ENCODE measurements at places on chromosomes 7 and 10. TPM values are rescaled to one million over a fixed set of nuclear protein-coding genes. Genes with fewer than 3 reads are reported as not detected.
A peak's percentile ranks its signal among the peaks of the same experiment; 100 is the strongest.

DNA sequence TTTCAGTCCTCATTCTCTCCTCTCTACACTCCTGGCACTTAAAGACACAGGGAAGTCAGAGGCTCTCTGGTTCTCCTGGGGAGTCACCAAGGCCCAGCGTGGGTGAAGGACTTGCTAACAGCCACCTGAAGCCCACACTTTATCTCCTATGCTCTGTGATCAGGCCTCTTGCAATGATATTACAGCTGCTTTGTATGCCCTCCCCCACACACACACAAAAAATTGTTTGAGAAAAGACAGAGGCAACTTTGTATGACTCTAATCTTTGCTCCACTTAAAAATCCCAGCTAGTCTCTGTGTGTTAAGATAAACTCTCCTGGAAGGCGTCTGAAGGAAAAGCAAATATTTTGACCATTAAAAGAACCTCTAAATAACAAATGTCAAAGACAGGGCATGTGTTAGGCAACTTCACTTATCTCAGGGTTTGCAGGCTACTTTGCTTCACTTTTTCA lies 507.2 kb downstream of the TNS3 start:
- DNase-seq = no peak

DNA sequence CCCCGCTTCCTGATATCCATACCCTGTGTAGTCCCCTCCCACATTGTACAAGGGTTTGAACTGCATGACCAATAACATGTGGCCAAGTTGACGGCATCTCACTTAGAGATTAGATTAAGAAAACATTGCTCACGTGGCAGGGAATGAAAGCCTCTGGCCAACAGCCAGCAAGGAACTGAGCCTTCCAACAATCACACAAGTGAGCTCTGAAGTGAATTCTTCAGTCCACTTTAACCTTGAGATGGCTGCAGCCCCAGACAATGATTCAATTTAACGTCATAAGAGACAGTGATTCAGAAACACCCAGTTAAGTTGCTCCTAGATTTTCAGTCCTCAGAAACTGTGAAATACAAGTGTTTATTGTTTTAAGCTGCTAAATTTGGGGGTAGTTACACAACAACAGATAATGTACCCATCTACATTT lies 165.9 kb upstream of the PLXNA4 start:
- DNase-seq = no peak

- DNase-seq = no peak
Observed at GRCh38 chr10:120997756-120998155, 146.6 kb downstream of the WDR11 start.

- no peak for DNase-seq
Observed at GRCh38 chr7:103989785-103990767, 618 bp upstream of the RELN start.

The ZNF503 gene
- 25.2 TPM for total RNA-seq

The TMEM176A gene
- total RNA-seq = 30.7 TPM

DNA sequence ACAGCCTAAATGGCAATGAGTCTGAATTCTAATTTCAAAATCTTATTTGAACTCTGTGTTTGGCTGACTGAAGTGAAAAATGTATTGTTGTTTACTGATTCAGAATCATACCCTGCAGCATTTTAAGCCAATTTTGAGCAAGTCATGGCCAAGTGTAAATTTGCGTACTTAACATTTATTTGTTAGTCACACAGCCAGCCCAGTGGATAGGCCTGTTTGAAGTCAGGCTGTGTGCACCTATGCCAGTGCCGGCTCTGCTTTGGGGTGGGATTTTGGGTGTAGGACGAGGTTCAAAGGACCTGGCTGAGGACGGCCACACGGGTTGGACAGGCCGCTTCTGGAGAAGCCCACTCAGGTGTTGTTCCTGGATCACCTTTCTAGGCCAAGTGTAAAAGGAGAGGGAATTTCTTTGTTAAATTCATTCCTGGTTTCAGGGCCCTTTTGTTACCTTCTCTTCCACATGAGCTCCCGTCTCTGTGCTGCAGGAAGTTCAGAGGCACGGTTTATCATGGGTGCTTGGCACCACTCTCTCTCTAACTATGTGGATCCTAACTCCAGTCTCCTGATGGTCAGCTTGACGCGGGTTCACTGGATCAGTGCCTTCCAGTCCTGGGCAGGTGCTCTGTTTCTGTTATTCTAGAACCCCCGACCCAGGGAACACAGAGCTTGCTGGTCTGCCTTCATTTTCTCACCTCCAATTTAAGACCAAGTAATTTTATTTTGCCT lies 84.7 kb downstream of the CCNY start:
- no peak for DNase-seq

DNA sequence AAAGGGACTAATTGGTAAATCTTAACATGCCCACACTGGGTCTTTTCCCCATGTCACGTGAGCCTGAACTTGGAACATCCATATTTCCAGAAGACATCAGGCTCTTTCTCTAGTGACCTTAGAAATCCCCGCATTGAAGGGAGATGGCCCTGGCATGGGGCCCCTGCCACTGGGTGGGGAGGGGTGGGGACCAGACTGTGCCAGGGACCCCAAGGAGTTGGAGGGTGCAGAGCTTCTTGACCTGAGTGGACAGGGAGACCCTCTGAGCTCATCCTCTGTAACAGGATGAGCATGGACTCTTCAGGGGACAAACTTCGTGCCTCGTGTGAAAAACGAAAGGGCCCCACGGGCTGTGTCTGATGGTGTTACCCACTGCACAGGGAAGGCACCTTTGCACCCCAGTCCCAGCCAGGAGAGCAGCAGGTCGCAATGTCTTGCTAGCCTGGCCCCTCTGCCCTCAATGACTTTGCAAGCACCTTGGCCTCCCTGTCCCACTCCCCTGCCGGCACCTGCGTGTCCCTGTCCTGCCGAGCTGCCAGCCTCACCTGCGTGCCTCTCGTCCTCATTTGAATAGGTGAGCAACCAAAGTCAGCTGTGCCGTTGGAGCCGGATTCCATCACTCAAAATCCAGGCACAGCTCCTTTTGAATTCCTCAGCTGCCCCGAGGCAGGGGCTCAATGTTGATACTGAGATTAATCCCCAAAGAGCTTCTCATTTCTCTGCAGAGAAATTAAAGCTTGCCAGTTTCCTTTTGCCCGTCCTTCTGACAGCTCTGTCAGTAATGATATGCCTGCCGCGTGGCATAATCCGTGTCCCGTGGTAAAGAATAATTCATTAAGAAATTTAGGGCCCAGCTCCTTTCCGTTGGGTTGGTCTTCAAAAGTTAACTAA lies 234.9 kb downstream of the EBF3 start:
- no peak for DNase-seq

The HECW1 gene
- 1.3 TPM for total RNA-seq

DNA sequence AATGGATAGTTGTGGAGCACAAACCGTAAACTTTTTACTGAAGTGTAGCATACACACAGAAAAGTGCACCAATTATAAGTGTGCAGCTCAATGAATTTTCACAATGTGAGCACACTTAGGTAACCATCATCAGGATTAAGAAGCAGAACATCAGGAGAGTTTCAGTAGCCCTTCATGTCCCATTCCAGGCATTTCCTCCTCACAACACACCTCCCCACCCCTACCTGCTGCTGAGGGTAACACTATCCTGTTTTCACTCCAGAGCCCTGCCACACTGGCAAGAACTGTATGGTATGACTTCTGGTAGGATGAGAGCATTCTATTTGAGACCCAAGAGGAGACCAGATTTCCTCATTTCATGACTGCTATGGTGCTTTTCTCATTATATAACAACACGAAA lies 166.5 kb downstream of the PPP1R3A start:
- no peak for DNase-seq

GRCh38 chr10:92830478-92831389 lies 17.6 kb upstream of the EXOC6 start:
- no peak for DNase-seq

GRCh38 chr10:306675-307185 lies 171.5 kb downstream of the ZMYND11 start:
- DNase-seq = no peak

The DLX5 gene
- not detected for total RNA-seq

- DNase-seq = peak; percentile 31
Observed at GRCh38 chr7:45703373-45703821, 129.2 kb downstream of the ADCY1 start.

DNA sequence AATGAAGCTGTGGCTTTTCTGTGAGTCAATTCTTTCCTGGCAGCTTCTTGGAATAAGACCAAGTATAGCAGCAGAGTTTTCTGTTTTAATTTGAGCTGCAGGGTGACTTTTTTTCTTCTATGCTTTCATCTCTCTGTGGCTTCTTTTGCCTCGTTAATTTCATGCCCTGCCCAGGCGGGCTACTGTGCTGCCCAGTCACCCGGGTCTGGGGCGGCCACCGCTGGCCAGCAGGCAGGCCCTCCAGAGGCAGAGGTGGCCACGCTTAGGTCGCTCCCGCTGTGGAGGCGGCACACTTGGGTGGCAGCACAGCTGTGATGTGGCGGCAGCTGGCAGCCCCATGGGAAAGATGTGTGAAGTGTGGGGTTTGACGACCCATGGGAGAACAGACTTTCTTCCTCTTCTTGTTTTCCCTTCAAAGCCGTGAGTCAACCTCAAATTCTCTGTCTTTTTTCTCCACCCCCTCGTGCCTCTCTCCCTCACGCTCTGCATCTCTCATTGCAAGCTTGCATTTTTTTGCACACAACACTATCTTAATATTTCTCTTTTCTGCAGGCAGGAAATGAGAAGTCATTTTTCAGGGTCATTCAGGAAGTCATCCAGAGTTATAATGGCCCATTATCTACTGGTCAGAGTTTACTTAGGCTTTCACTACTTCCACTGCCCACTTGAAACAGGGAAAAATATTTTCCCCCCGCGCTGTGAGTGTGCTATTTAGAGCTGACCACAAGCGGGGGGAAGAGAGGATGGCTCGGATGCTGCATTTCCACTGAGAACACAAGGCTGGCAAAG lies 67.8 kb downstream of the EGFR start:
- DNase-seq = no peak

- no peak for DNase-seq
Observed at GRCh38 chr7:151088856-151089699, 2.8 kb downstream of the AGAP3 start.

The HMX2 gene
- total RNA-seq = not detected

DNA sequence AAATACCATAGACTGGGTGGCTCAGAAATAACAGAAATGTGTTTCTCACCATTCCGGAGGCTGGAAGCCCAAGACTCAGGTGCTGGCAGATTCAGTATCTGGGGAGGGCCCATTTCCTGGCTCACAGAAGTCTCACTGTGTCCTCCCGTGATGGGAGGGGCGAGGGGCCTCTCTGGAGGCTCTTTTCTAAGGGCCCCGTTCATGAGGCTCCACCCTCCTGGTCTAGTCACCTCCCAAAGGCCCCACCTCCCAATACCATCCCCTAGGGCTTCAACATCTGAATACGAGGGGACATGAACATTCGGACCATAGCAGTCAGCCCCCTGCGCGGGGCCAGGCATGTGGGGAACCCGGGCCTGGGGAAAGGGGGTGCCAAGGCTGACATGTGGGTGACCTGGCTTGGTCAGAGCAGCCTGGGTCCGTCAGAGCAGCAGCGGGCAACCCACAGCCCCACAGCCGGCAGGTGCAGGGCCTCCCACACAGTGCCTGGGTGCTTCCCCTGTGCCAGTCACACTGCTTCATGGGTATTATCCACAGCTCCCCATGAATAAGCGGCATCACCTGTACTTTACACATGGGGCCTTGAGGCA lies 13.3 kb upstream of the CNPY1 start:
- no peak for DNase-seq

DNA sequence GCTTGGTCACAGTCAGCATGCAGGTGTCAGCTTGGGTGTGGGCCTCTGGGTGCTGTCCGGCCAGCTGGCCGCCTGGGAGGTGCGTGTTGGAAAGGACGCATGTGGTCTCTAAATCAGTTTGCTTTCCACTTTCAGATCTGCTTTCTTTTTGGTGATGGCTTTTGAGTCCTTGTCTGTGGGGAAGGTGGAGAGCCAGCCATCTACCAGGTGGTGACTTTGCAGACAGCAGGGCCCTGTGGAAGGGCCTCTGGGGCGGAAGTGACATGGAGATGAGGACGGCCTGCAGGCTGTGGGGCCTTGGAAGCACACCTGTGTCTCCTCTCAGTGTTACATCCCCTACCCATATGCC lies 59.4 kb downstream of the WDR37 start:
- DNase-seq = no peak

DNA sequence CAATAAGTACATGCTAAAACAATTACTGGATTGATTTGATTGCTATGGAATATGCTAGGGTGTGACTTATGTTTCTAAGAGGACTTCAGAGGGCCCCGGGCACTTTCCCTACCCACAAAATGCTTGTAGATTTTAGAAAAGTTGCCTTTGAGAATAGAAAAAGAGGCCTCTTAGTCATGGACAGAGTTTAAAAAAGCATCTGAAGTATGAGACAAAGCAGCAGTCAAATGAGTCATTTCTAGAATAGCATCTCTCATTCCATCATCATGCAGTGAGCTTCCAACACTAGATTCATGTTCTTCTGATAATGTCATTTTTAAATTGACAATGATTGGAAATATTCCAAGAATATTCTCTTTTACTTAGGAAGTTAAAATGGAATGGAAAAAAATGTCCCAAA lies 675.1 kb upstream of the PCDH15 start:
- DNase-seq = no peak

- DNase-seq = no peak
Observed at GRCh38 chr7:152865011-152865410, 105.5 kb downstream of the ACTR3B start.

GRCh38 chr7:149050941-149051340 lies 22.6 kb upstream of the PDIA4 start:
- no peak for DNase-seq

- no peak for DNase-seq
Observed at GRCh38 chr10:62582101-62582705, 208.0 kb downstream of the ZNF365 start.

The PRKCQ gene
- total RNA-seq = 4.3 TPM

DNA sequence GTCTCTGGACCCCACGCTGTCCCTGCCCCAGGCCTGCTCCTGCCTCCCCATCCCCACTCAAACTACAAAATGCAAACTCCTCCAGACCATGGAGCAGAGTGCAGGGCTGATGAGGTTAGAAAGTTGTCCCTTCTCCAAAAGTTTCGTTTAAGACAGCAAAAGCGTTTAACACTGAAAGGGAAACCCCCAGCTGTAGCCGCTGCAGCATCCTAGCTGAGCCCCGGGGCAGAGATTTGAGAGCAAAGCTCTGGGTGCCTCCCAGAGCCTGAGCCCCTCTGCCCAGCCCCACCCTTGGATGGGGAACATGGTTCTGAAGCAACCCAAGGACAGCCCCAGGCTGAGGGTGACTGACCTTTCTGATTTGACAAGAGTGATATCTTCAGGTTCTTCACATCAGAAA lies 52.8 kb upstream of the ENO4 start:
- DNase-seq = no peak

GRCh38 chr10:43122096-43122495 lies 16.1 kb upstream of the CSGALNACT2 start:
- DNase-seq = no peak

- no peak for DNase-seq
Observed at GRCh38 chr7:85686401-85687181, 499.7 kb upstream of the SEMA3D start.

- DNase-seq = no peak
Observed at GRCh38 chr10:127198307-127198706, 1.9 kb upstream of the INSYN2A start.

GRCh38 chr7:129728875-129729467 lies 117.5 kb downstream of the NRF1 start:
- no peak for DNase-seq

GRCh38 chr7:150400788-150401423 lies 21.8 kb downstream of the ZNF775 start:
- DNase-seq = no peak

All from ureter (tissue), 1 donor.